Fibroblast of skin of left quadriceps (primary cell): ENCODE measurements at places on chromosomes 7 and 10.

DNA sequence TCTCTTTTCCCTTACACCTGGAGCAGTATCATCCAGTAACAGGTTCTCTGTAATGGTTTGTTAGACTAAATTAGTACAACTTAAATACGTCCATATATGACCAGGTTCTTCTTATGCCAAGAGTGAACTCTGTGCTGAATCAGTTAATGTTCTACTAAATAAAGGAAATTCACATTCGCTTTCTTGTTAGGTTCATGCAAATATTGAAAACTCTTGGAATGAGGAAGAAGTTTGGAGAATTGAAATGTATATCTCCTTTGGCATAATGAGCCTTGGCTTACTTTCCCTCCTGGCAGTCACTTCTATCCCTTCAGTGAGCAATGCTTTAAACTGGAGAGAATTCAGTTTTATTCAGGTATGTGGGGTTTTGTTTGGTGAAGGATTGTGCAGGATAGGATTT is 15.3 kb upstream of the CFAP69 start:
- no peak for DNase-seq

- DNase-seq = no peak
These were observed 58.0 kb downstream of the ORC5 start for GRCh38 chr7:104149822-104150221.

DNA sequence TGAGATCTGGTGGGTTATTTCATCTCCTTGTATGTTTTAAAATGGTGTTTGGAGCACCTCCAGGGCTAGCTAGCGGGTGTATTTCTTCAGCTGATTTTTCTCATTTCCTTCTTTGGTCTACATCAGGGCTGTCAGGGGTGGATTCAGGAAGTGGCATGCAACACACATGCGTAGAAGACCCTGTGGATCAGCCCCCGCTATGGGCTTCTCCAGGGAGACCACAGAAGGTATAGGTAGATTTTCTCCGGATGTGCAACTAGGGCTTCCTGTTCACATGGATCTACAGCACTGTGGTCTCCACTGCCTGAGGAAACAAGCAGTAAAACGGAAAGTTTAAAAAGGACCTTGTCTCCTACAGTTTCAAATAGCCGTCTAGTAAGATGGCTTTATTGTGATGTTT is 10.4 kb downstream of the NUB1 start:
- no peak for DNase-seq

GRCh38 chr7:117873310-117874190 is at the start of gene CTTNBP2:
Gene CTTNBP2 (minus strand): TSS chr7:117873441. CDS start chr7:117873415, 26 bp downstream.
- DNase-seq = peak; percentile 9

DNA sequence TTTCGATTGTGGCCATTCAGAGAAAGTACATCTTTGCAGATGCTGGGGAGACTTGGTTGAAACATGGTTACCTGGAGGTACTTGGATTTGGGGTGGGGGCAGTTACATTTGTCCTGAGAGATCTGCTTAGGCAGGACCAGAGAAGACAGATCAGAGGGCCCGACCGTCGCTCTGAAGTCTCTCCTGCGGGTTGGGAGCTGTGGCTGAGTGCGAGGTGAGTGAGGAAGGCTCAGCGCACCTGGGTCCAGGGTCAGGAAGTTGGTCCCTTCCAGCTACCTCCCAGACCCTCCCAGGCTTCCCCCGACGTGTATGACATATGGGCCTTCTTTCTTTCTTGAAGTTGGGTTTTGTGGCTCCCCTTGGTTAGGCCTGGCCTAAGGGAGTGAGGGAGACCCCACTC is 56.3 kb downstream of the LHPP start:
- no peak for DNase-seq

GRCh38 chr10:131825960-131826650 is 74.7 kb upstream of the PPP2R2D start:
- no peak for DNase-seq

DNA sequence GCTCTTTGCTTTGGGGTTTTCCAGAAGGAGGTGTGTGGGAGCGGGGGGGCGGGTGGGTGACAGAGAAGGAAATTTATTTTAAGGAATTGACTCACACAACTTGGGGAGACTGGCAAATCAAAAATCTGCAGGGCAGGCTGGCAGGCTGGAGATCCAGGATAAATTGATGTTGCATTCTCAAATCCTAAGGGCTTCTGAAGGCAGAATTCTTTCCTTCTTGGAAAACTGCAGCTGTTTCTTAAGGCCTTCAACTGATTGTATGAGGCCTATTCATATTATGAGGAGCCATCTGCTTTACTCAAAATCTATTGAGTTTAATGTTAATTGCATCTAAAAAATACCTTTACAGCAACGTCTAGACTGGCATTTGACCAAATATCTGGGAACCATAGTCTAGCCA is 1528.8 kb upstream of the LRRTM3 start:
- DNase-seq = no peak

DNA sequence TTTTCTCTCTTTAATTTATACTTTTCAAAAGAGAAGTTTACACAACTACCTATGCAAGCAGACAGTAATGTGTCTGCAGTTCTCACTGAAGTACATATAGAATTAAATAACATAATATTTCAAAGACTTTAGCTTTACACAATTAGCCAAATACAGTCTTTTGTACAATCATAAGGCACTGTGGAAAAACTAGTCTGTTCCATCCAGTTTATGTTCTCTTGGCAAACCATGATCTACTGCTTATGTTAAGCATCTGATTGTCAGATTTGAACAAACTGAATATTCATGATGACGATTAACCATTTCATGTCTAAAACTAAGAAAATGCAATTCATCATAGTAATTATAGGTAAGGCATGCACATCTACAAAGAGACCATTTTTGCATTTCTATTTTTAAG is 842 bp downstream of the SEMA3A start:
- DNase-seq = no peak

- DNase-seq = no peak
These were observed 28.8 kb upstream of the CTBP2 start for GRCh38 chr10:125189162-125189561.

DNA sequence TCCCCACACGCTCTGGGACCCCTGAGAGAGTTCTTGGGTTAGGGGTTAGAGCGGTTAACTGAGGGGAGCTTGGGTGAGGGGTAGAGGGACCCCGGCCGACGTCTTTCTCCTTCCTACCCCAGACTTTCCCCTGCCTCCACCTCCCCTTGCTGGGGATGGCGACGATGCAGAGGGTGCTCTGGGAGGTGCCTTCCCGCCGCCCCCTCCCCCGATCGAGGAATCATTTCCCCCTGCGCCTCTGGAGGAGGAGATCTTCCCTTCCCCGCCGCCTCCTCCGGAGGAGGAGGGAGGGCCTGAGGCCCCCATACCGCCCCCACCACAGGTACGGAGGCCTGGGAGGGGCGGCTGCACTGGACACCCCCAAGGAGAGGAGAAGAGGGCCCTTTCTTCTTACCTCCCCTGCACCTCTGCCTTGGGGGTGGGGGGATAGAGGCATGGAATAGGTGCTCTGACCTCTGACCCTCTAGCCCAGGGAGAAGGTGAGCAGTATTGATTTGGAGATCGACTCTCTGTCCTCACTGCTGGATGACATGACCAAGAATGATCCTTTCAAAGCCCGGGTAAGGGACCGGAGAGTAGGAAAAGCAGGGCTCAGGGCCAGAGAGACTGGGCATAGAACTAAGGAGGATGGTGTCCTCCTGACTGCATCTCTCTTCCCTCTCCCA is 1.1 kb downstream of the ZYX start:
- no peak for DNase-seq

- no peak for DNase-seq
These were observed 60.8 kb downstream of the LARP4B start for GRCh38 chr10:870564-871166.

DNA sequence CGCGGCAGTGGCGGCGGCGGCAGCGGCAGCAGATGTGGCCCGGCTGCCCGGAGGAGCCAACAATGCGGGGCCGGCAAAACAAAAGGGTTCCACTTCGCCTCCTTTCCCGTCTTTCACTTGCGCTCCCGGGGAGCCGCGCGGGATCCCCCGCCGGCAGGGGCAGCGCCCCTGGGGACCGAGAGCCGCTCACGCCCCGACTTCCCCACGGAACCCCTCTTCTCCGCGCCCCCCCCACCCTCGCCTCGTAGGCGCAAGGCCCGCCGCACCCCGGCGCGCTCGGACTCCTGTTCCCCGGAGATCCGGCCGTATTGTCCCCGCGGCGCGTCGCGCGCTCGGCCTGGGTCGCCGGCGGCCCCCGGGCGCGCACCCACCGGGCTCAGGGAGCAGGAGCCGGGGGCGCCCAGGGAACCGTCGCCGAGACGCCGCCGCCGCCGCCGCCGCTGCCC is 854 bp downstream of the CTBP2 start:
- no peak for DNase-seq

DNA sequence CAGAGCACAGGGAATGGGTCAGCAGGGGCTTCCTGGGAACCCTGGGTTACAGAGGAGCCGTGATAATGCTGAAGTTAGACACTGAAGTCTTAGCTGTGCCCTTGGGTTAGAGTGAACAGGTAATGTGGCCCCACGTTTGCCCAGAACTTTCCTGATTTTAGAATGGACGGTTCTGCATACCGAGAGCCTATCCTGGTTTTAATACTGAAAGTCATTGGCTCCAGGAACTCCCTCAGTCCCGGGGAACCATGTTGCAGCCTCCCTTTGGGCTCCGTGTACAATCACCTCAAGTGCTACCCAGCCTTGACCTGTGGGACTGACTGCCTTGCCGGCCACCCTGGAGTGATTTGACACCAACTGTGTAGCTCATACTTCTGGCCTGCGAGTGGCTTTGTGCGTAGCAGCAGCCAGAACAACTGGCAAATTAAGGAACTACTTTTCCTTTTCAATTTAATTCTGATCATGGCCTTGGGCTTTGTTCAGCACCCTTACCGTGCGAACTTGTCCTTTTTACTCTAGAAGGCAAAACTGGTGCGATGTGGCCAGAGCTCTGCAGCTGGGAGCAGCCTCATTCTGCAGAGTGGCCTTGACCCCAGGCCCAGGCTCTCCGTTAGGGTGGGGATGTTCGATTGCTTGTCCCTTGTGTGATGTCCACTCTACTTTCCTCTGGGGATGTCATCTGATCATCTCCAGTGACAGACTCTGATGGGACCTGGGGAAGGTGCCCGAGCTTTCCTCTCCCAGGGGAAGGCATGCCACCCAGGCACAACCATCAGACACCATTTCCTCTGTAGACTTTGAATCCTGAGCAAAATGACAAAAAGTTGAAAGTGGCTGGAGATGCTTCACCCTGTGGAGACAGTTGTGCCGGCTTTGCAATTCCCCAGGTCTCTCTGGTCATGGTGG is 265.9 kb downstream of the GLRX3 start:
- DNase-seq = no peak

GRCh38 chr7:139752604-139753003 is 25.2 kb downstream of the HIPK2 start:
- no peak for DNase-seq

GRCh38 chr10:3400348-3400747 is 227.8 kb upstream of the PITRM1 start:
- no peak for DNase-seq

DNA sequence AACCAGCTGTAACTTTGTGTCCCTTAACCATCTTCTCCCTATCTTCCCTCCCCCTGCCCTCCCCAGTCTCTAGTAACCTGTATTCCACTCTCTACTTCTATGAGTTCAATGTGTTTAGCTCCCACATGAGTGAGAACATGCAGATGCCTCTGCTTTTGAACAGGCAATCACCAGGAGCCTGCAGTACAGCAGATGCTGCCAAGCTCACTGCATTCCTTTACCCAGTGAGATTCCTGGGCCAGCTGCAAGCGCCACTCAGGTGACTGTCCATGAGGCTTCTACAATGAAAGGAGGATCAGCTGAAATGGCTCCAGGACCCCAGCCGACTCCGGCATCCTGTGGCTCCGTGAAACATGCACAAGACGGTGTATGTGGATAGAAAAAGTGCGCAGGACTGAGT is 15.7 kb downstream of the GRID1 start:
- DNase-seq = no peak

- DNase-seq = no peak
These were observed 382.0 kb upstream of the STEAP1 start for GRCh38 chr7:89772276-89772675.

- DNase-seq = no peak
These were observed 19.9 kb upstream of the MACROH2A2 start for GRCh38 chr10:70032667-70033289.

- DNase-seq = no peak
These were observed 60.7 kb downstream of the ABCB4 start for GRCh38 chr7:87414794-87415188.

DNA sequence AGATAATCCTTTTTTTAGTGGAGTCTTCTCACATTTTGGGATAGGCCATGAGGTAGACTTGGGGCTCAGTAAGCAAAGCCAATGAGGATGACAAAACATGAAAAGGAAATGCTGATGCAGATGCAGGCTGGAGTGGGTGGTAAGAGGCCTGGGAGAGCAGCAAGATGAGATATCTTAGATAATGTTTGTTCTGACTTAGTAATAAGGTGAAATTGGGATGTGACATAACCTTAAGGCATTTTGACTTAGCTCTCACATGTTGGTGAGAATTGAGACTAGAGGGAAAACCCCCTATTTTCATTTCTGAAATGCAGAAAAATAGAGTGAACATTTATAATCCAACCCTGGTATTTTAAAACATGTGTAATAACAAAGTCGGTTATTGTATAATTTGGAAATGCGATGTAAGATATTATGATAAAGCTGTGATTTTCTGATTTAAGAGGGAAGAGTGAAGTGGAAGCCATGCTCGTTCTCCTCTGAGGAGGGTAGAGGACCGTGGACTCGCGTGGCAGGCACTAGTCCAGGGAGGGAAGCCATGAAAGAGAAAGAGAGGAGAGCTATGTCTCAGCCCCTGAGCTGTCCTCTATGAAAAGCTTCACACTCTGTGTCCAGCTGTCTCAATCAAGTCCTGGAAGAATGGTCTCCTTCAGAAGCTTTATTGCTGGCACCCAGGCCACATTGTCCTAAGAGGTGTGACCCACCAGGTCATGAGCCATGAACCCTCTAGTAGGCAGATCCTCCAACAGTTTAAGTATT is 57.3 kb downstream of the ST7 start:
- no peak for DNase-seq

DNA sequence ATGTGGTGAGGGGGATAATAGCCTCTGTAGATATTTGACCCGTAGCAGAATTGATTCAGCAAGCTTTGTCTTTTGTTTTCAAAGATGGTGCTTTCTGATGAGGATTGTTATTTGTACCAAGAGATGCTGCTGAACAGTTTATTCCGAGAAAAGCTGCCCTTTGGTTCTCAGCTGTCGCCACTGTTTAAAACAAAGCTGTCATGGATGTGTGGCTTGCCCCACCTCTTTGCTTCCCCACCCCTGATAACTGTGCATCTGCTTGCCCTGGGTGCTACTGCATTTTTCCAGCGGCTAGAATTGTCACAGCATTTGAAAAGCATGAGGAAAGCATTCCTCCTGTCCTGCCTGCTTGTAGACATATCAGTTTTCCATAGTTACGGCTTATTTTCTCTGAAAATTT is 226.9 kb upstream of the CSTF2T start:
- DNase-seq = no peak

- no peak for DNase-seq
These were observed 6.5 kb downstream of the ELFN1 start for GRCh38 chr7:1676550-1677078.

DNA sequence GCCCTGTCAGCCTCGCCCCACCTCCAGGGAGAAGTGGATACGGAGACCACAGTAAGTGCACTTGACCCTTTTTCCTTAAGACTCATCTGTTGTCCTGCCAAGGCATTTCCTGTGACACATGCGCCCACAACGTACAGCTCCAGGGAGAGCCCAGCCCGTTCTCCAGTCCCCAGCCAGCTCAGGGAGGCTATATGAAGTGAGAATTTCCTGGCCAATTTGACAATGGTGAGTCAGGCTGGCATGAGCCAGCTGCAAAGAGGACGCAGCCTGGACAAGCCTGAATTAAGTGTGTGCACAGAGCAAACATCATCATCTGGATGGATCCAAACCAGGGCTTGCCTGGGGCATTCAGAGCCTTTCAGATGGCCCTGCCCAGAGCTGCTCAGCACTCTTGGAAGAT is 244.8 kb downstream of the KCNMA1 start:
- peak; percentile 75 for DNase-seq

- DNase-seq = no peak
These were observed 2.5 kb downstream of the SH3PXD2A start for GRCh38 chr10:103852856-103853255.
